ENCODE measurements at places on chromosomes 2 and 18.

GRCh38 chr18:27009293-27009692, 143.8 kb upstream of the AQP4 start:
- no peak for DNase-seq

DNA sequence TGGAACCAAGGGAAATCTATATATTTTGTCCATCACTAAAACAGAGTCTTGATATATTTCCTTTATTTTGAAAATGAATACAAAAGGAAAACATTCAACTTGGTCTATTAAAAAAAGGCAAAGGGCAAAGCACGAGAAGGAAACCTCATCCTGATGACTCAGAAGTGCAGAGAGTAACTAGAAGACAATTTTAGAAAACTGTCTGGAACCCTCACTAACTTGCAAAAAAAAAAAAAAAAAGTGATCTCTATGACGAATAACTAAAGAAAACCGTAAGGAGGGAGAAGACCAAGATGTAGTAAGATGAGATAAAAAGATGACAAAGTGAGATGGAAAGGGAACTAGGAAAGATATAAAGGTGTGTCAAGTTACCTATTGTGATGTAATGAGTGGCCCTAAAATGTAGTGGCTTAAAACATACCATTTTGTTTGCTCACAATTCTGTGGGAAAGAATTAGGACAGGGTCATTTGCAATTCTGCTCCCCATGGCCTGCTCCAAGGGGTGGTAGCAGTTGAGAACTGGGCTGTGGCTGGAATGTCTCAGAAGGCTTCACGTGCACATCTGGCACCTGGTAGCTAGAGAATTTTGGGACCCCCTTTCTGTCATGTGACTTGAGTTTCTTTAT, 303.0 kb downstream of the DYSF start:
- DNase-seq, result no peak

DNA sequence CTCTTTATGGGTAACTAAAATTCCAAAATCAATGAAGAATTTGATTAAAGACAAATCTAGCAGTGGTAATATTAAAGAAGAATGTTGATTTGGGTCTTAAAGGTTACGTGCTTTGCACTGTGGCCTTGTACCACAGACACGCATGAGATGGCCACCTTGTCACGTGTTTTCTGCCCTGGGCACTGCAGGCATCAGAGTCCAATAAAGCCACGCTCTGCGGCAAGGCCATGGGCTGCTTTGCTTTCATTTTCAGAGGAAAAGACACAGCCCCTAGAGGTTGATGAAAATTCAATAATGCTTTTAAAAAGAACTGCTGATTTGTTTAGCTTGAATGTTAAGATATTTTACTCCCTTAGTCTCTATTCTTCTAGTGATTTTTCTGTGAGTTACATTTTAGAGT, 30.4 kb downstream of the AOX1 start:
- DNase-seq, result no peak

DNA sequence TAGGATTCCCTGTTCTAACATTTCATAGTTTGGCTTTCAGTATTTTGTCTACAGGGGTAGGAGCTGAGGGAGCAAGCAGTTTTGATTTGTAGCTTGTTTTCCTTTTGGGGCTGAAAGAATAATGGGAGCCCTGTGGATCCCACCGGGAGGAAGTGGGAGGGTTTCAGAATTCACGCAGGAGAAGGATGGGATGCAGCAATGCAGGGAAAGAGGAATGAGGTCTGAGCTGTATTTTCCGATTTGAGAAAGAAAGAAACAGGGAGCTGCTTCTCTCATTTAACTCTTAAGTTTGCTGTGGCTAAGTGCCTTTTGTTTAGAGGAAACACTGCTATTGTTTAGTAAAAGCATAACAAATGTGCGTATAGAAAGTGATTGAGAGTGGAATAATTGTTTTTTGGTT, 141.0 kb downstream of the ADCYAP1 start:
- DNase-seq, result no peak

- no peak for DNase-seq
Measured at GRCh38 chr2:160315337-160315736, 115.3 kb upstream of the ITGB6 start.

GRCh38 chr18:27249933-27250332, 64.8 kb upstream of the CHST9 start:
- DNase-seq, result no peak

Data from stimulated activated CD4-positive, alpha-beta T cell treated with anti-CD3 and anti-CD28 coated beads, TNF-alpha, amount 100 ng/mL, for 24 hours (primary cell).